ENCODE measurements at places on chromosomes 12 and 14.

GRCh38 chr12:28367993-28368392 is 177.7 kb downstream of the CCDC91 start:
- no peaks in the 10 kb centered on the region for H3K4me1 ChIP-seq
- no peak for DNase-seq
- H3K27ac ChIP-seq = no peak overlapping the region
- H3K36me3 ChIP-seq = peaks cover 29% of the 10 kb centered on the region
- H3K4me3 ChIP-seq = no peak overlapping the region
- no peaks in the 10 kb centered on the region for H3K27me3 ChIP-seq

- H3K27ac ChIP-seq = no peak overlapping the region
- H3K27me3 ChIP-seq = peaks cover 3% of the 10 kb centered on the region
- no peaks in the 10 kb centered on the region for H3K4me1 ChIP-seq
- H3K36me3 ChIP-seq = no peaks in the 10 kb centered on the region
- DNase-seq = no peak
- no peak overlapping the region for H3K4me3 ChIP-seq
Observed at GRCh38 chr14:23657959-23658470, 21.9 kb downstream of the DHRS2 start.

- peaks cover 27% of the 10 kb centered on the region for H3K4me1 ChIP-seq
- no peaks in the 10 kb centered on the region for H3K36me3 ChIP-seq
- H3K27me3 ChIP-seq = no peaks in the 10 kb centered on the region
- H3K27ac ChIP-seq = peak overlapping the region; percentile 24
Observed at GRCh38 chr14:69288011-69288771, 28.2 kb downstream of the GALNT16 start.

- no peaks in the 10 kb centered on the region for H3K4me1 ChIP-seq
- no peaks in the 10 kb centered on the region for H3K36me3 ChIP-seq
- H3K4me3 ChIP-seq = no peak overlapping the region
- no peak overlapping the region for H3K27ac ChIP-seq
Observed at GRCh38 chr12:131511803-131512561, 198.9 kb upstream of the SFSWAP start.
